ENCODE measurements at places on chromosomes 1 and 21.

GRCh38 chr1:1938276-1938573 is 19.1 kb upstream of the TMEM52 start:
- no peak for DNase-seq

DNA sequence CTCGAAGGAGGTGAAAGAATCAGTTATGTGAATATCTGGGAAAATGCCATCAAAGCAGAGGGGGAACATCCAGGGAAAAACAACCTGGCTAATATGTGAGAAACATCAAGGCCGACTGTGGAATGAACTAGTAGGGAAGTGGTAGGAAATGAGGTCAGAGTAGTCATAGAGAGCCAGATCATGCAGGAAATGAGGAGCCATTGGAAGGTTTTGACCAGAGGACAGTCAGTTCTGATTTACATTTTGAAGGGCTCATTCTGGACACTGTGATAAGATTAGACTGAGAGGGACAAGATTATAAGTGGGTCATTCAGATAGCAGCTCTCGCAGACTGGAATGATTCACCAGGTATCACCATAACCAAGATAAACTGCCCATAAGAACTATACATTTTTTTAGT is 63.7 kb downstream of the SYT14 start:
- no peak for DNase-seq

DNA sequence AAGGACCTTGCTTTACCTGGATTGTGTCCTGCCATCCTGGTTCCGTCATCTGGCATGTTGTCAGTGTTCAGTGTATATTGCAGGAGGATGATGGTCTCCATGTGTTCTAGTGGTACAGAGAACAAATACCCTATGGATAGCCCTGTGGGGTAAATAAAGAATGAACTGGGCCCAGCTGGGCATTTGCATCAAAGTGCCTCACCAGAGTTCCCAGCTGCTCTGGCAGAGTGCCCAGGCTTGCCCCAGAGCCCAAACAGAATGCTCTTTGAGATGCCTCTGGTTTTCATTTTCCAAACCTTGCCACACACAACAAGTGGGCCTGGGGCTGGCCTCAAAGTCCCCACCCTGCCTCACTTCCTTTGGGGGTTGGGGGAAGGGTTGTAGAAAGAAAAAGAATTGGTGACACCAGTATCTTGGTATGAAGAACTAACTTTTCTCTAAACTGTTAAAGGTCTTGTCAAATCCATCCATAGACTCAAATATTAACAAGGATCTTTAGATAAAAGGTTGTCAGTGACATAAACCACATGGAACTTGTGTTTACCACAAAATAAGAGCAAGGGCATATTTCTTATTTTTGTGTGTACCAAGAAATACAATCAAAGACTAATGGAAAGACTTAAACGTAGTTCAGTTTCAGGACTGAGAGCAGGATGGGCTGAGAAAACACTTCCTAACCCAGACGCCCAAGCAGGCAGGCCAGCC is 82.2 kb downstream of the LMO4 start:
- DNase-seq = no peak

DNA sequence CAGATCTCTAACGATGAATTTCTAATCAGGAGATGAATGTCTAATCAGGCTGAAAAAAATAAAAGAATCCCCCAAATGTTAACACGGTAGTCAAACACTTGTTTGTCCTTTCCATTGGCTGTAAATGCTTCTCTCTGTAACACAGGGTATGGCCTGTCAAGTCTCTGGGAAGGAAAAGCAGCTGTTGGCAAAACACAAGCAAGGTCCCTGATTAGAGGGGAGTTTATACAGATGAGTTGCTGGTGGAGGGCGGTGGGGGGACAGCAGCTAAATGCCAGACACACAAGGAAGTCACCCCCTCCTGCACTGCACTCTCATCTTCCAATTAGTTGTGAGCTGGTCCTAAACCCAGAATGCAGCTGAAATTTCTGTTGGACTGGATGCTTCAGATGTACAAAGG is 51.0 kb downstream of the PGBD5 start:
- no peak for DNase-seq

- DNase-seq = no peak
Measured at GRCh38 chr1:35001743-35002142, 16.6 kb upstream of the TMEM35B start.

- no peak for DNase-seq
Measured at GRCh38 chr1:228798548-228798947, 63.3 kb downstream of the RHOU start.

GRCh38 chr1:42324398-42325013 is 10.5 kb downstream of the FOXJ3 start:
- no peak for DNase-seq
